Sigmoid colon (tissue), 7 donors: ENCODE measurements at places on chromosomes 7 and 10.
A peak's percentile ranks its signal among the peaks of the same experiment; 100 is the strongest.

- DNase-seq: no peak
Measured at GRCh38 chr7:156003220-156004162, 191.2 kb upstream of the SHH start.

- DNase-seq: no peak
Measured at GRCh38 chr7:139505563-139505962, 17.9 kb upstream of the CLEC2L start.

- DNase-seq: no peak
Measured at GRCh38 chr10:69412232-69412790, 4.4 kb downstream of the TACR2 start.

- DNase-seq: peak; percentile 85
Measured at GRCh38 chr7:29879609-29880008, 73.3 kb downstream of the WIPF3 start.

- DNase-seq: no peak
Measured at GRCh38 chr10:43806831-43807640, 158.4 kb upstream of the ZNF32 start.

DNA sequence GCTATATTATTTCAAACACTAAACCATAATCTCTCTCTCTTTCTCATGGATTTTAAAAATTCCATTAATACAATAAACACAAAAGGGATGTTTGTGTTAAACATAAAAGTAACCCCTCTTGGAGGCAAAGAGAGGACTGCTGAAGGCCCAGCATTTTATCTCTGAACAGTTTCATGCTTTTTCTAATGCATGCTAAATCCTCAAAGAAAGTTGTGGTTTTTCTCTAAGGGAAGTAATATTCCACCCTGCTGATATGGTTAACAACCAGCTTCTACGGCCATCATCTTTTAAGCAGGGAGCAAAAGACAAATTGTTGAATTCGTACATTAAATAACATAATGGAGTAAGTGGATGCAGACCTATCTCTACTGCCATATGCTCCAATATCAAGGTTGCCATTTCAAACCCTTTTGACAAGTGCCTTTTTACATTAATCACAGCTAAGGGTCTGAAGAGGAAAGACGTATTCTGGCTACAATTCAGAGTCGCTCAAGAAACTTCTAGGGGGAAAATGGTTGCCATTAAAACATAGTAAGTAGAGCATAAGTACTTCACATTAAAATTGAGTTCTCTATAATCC, 103.1 kb downstream of the SLC25A13 start:
- no peak for DNase-seq

- no peak for DNase-seq
Measured at GRCh38 chr10:66277481-66277880, 648.4 kb upstream of the LRRTM3 start.

- DNase-seq: no peak
Measured at GRCh38 chr10:74760086-74760979, 66.1 kb upstream of the KAT6B start.

DNA sequence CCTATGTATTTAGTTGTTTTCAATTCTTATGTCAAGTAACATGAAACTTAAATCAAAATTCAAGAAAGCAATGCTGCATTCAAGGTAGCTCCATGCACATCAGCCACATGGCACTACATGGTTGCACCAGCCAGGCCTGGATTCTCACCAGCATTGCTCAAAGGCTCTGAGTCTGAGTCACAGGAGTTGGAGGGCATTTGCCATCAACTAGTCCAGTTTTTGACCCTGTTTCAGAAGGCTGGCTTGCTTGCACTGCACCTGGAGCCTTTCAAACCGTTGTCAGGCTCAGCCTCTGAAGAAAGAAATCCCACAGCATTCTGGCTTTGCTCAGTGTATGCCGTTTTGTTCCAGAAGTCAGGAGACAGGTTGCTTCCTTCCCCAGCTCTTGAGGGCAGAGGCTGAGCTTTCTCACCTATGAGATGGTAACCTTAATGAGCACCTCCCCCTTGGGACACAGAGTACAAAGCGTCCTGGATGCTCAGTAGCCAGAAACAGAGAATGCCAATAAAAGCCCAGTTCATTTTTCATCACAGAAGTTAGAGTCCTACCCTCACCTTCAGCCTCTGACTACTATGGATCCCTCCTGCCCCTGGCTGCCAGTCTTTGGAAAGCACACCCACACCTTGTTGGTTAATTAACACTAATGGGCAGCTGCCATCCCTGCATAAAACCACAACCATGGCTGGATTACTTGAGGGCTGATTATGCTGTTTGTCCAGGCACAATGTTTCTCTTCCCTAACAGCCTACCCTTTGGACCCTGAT, 288.4 kb upstream of the LRRTM3 start:
- no peak for DNase-seq
